Kidney tubule cell (primary cell): ENCODE measurements at places on chromosomes 3 and 15.
A peak's percentile ranks its signal among the peaks of the same experiment; 100 is the strongest.

- DNase-seq: no peak
Observed at GRCh38 chr3:189781415-189781814, 150.2 kb downstream of the TP63 start.

- DNase-seq: peak; percentile 95
Observed at GRCh38 chr3:46386205-46386604, 15.5 kb downstream of the CCR5 start.

GRCh38 chr15:64246364-64247189, 83.8 kb upstream of the PPIB start:
- DNase-seq: peak; percentile 95

DNA sequence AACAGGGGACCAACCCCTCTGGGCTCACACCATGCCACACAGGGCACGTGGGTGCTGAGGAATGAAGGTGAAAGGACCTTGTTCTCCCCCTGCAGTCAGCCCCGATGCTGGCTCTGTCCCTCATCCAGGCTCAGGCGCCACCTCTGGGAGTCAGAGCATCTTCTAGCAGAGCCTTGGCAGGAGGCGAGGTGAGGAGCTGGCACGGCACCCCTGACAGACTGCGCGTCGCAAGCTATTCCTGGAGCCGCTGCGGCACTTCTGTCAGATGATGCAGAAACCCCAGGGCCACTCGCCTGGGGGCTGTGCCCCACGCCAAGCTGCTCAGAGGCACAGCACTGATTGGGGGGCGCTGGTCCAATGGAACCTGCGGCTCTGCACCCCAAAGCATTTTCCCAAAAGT, 62.0 kb downstream of the MGLL start:
- no peak for DNase-seq

DNA sequence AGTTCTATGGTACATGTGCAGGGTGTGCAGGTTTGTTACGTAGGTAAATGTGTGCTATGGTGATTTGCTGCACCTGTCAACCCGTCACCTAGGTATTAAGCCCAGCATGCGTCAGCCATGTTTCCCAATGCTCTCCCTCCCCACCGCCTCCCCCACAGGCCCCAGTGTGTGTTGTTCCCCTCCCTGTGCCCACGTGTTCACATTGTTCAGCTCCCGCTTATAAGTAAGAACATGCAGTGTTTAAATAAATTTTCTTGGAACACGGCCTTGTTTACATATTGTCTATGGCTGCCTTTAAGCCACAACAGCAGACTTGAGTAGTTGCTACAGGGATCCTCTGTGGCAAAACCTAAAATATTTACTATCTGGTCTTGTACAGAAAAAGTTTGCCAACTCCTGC, 41.3 kb upstream of the CORO2B start:
- no peak for DNase-seq

- no peak for DNase-seq
Observed at GRCh38 chr3:182722907-182723306, 70.4 kb upstream of the ATP11B start.

DNA sequence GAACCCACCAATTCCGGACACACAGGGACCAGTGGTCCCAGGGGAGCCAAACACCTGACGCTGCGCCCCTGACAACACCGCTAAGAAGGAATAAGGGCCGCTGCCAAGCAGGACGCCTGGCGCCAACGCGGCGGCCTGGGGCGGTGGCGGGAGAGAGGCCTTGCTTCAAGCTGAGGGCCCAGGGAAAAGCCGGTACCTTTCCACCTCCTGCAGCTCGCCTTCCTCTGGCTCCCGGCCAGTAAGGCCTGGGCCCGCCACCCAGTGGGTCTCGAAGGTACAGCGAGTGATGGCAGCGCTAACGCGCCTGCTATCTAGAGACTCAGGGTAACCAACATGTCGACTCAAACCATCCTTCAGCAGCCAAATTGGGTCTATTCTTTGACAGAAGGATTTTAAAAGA, 1074.1 kb downstream of the SI start:
- DNase-seq: no peak

GRCh38 chr3:97968376-97968775, 3.9 kb downstream of the RIOX2 start:
- no peak for DNase-seq
